ENCODE measurements at places on chromosomes 1 and 21. TPM values are rescaled to one million over a fixed set of nuclear protein-coding genes. Genes with fewer than 3 reads are reported as not detected.
A peak's percentile ranks its signal among the peaks of the same experiment; 100 is the strongest.

NAXE gene
- total RNA-seq, result 77.6 TPM

FAM110D gene
- 11.6 TPM for total RNA-seq

KIRREL1 gene
- 35.4 TPM for total RNA-seq

C1QA gene
- total RNA-seq, result not detected

SPRR5 gene
- total RNA-seq, result not detected

S100B gene
- total RNA-seq, result not detected

FAM3B gene
- not detected for total RNA-seq

DNA sequence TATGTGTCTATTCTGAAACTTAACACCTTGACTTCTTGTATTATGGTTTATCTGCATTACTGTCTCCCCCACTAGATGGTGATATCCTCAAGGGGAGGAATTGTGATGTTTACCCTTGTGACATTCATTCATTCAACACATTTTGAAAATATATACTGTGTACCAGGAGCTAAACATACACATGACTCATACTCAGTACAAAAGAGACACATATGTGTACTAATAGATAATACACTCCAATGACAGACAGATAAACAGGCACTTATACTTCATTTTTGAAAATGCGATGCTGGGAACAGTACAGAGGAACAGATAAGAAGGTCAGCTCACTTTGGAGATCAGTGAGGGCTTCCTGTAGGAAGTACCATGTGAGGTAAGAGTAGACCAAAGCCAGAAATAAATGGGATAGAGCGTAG lies 8.9 kb upstream of the RAB3GAP2 start:
- DNase-seq, result peak; percentile 51

- no peak for DNase-seq
Observed at GRCh38 chr1:243663651-243664050, 186.4 kb downstream of the AKT3 start.

DNA sequence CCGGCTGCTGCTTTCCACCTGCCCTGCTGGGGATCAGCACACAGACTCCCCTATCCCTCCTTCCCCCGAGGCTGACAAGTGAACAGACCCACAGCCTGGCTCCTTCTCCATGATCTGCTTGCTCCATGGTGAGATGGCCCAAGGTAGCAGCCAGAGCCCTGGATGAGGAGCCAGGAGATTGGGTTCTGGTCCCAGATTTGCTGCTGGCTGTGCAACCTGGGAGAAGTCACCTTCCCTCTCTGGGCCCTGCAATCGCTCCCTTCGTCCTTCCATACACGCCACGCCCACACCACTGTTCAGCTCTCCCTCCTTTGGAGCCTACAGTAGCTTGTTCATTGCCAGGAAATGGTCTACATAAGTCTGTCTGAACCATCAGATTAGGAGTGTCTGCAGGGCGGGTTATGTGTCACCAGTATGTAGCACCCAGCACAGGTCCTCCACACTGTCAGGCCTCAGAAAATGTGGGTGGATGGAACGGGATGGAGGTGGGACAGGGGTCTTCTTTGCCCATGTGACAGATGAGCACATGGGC lies 9.2 kb upstream of the EPHA8 start:
- no peak for DNase-seq

- DNase-seq, result no peak
Observed at GRCh38 chr21:35368326-35368725, 319.2 kb upstream of the RUNX1 start.

- DNase-seq, result no peak
Observed at GRCh38 chr1:165287329-165287728, 69.2 kb downstream of the LMX1A start.

DNA sequence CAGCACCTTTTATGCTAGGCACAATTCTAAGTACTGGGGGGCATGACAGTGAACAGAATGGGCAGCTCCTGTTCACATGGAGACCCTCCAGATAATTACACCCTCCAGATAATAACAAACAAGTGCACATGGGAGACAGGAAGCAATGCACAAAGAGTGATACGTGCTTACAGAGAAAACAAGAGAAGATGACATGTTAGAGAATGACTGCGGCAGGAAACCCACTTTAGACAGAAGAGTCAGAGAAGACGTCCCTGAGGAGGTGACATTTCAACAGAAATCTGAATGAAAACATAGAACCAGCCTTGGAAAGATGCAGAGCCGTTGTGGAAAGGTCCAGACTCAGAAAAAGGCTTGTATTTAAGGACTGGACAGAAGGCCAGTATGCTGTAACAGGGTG lies 54.7 kb upstream of the ARTN start:
- no peak for DNase-seq

DNA sequence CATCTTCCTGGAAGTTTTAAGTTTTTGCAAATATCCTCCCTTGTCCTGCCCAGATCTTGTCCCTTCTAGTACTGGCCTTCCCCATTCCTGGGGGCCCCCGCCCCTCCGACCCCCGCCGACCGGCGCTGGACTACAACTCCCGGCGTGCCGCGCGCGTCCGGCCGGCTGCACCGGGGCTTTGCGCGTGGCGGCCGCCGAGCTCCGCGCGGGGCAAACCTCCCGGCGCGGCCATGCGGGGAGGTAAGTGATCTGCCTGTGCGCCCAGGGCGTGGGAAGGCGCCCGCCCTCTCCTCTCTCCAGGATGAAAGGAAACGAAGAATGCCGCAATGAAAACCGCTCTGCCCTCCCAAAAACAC lies 3.2 kb upstream of the SAMD13 start:
- peak; percentile 67 for DNase-seq

DNA sequence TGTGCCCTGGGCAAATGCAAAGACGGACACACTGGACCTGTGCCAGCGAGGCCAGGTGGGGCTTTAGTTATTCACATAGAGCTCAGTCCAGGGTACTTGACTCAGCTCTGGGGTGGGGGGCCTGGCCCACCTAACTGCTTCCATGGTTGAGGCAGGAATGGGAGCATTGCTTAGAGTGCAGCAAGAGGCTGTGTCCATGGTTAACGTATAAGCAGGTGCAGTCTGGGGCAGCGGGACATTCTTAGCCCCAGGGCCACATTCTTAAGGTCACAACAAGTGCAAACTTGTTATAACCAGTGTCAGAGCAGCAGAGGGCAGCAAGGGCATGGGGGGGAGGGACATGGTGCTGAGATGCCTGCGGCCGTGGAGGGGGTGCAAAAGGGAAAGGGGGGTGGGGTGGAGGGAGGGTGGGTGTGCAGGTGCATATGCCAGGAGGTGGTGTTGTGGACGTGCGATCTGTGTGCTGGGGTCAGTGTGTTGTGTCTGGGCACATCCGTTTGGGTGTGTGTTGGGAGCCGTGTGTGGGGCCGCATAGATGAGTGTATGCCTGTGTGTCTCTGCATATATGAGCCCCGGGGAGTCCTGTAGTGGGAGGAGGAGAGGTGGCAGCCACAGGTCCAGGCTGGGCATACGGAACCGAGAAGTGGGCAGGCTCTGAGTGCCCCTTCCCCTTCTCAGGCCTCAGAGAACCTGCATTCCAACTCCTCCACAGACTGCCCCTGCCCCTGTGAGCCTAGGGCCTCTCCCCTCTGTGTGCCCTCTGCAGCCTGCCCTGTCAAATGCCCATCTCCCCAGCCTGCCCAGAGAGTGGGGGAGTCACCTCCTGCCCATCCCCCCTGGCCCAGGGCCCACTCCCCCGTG lies 8.4 kb downstream of the KCNJ10 start:
- DNase-seq, result no peak

- DNase-seq, result peak; percentile 85
Observed at GRCh38 chr1:153796786-153797659, 21.8 kb downstream of the SLC27A3 start.

DNA sequence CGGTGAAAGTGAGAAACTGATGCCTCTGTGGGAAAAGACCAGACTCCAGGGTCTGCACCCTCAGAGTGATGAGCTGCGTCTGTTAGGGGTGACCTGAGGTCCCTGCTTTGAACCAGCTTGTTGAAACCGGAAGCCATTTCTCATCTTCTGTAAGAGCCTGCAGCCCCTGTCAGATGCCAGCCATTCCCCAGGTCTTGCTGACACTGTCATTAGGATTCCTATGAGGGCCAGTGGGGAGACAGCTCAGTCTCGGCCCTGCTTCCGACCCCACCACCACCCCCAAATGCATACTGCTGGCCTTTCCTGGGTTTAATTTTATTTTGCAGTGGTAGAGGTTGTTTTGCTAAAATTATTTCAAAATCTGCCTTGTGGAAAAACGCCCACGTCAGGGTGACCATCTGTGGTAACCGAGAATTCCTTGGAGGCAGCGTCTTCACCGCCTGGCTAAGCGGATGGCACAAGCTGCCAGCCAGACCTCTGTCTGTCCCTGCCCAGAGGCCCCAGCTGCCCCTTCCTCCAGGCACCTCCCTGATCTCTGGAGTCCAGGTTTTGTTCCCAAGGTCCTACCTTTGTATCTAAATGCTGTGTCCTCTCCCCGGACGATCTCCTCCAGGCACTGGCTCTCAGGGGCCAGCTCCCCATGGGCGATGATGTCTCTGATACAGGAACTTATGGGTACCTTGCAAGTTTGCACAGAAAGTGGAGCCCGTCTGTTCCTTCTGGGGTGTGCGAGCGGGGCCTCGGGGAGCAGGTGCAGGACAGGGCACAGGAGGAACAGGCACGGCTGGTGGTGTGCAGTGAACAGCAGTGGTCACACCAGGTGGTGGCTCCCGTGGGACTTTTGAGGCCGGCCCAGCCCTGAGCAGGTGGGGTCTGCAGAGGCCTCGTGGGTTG lies 49.9 kb downstream of the PRKCZ start:
- DNase-seq, result no peak

GRCh38 chr1:184677344-184677743 lies 77.3 kb downstream of the EDEM3 start:
- no peak for DNase-seq

DNA sequence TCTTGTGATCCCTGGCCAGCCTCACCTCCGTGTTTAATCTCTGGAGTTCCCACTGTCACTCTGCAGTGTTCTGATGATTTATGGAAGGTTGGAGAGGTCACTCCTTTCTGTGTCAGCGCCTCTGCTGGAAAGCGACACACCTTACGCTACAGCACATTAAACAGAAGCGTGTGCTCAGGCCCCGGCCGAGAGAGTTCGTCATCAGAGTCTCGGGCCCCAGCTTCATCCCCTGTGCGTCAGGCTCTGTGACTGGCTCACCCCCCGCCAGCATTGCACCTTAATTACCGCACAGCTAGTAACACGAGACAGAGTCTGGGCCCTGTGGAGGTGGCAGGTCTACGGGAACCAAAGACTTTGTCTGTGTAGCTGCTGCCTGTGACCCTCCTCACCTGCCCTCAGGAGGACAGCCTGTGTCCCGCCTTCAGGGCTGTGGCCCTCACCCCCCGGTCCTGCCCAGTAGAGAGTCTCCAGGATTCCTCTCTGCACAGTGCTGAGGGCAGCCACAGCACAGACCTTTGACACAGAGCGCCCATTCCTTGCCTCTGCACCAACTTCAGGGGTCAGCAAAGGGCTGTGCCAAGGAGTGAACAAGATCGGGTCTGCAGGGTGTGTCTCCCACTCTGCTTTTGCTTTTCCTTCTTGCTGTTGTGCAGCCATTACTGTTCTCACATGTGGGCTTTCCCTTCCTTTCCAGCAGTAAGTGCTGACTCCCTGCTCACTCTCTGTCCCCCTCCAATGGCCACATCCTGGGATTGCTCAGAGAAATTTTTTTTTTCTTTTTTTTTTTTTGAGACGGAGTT lies 157.6 kb downstream of the PGBD5 start:
- peak; percentile 81 for DNase-seq

DNA sequence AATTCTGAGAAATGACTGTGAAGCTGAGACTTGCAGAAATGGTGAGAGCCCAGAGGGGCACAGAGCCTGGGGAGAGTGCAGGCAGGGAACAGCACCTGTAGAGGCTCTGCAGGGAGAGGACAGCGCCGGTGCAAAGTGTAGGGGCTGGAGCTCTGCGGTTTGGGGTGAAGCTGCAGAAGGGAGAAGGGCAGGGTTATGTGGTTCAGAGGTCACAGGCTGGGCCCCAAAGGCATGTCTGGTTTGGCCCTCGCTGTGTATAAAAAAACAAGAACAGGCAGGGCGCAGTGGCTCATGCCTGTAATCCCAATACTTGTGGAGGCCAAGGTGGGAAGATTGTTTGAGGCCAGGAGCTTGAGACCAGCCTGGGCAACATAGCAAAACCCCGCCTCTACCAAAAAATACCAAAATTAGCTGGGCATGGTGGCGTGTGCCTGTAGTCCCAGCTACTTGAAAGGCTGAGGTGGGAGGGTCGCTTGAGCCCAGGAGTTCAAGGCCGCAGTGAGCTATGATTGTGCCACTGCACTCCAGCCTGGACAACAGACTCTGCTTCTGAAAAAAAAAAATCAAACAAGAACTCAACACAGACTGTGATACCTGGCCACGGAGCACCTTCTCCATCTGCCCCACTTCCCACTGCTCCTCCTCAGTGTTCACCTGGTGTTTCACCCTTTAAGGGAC lies 29.1 kb downstream of the SERINC2 start:
- no peak for DNase-seq

DNA sequence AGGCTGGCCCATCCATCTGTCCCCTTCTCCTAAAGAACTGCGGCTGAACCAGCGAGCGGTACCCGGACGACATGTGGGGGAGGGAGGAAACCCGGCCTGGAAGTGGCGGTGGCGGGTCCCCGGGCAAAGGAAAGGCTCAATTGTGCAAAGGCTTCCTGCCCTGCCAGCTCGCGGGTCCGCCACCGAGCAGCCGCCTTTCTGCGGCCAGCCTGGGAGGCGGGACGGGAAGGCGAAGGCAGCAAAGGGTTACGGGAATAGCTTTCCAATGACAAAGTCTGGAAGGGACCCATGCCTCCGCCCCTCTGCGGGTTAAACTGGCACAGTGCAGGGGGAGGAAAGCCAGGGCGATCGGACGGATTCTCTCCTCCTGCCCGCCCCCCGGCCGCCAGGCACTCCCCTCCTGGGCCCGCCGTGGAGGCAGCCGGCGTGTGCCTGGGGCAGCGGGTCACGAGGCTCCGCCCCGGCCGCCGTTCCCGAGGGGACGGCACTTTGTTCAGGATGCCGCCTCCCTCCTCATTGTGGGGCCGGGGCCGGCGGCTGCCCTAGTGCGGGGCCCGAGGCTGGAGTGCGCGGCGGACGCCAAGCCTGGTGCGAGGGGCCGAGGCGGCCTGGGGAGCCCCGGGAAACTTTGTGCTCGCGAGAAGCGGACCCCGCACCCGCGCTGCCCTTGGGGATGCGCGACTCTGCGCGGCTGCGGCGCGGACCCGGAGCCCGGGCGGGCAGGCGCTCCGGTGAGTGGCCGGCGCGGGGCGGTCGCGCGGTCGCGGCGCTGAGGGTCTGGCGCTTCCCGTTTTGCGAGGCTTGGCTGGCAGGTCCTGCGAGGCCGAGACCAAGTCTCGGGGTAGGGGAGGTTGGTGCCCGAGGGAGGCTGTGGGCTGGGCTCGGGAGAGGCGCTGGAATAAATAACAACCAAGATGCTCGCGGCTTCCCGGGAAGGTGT lies at the start of gene NAV1:
NAV1 (plus strand) TSS at position 516 of the 940 bp plus-strand sequence. CDS start 83,758 bp downstream, outside the sequence.
- DNase-seq, result peak; percentile 82

- DNase-seq, result peak; percentile 84
Observed at GRCh38 chr1:245153081-245153551, 1.7 kb upstream of the KIF26B start.
